ENCODE measurements at places on chromosomes 4 and X.

DNA sequence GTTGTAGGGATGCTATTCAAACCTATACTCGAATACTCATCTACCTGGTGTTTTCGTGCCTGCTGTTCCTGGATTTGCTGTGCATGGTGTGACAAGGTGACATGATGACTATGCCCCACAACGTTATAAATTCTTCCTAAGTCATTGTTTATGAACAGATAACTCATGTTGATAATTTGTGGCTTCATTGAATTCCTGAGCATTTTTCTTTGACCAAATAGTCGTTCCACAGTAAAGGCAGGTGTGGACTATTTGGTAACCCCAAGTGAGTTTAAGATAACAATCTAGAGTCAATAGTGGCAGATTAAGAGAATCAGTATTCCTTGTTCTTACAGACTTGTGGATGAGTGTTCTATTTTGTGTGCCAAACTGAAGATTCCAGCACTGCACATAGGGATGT lies 59.9 kb downstream of the SNX25 start:
- DNase-seq, result no peak

GRCh38 chr4:85606505-85606904 lies 131.6 kb downstream of the ARHGAP24 start:
- DNase-seq, result no peak

DNA sequence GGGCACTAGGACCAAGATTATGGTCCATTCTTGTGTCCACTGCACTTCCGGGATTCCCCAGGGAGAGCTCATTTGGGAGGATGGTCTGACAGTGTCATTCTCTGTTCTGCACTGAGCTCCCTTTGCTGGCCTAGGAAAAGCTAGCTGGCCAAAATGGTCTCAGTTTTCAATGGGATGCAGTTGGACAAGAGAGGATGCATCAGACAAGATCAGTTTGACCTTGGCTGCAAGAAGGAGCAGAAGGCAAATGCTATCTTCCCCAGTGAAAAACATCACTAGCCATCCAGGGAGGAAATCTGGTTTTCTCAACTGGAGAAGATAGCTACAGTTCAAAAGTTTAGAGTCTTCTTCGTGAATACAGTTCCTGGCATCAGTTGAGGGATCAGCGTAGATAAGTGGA lies 221.1 kb downstream of the PTTG2 start:
- no peak for DNase-seq

DNA sequence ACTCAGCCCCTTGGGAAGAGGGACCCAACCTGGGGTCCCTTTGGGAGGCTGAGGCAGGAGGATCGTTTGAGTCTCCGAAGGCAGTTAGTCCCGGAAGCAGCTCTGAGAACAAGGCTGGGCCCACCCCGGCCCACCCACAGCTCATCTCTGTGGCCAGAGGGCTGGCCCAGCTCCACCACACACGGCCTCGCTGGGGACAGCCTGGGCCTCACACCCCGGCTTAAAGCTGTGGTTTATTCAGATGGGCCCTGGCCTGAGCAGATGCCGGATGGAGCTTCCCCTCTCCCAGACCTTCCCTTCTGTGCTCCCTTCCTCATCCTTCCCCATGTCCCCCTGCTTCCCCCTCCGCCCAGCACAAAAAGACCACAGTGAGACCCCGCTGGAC lies 54.4 kb downstream of the FAM53A start:
- no peak for DNase-seq

GRCh38 chr4:87555773-87556619 lies 26.8 kb upstream of the SPARCL1 start:
- DNase-seq, result no peak
